ENCODE measurements at places on chromosomes 5 and 9.

DNA sequence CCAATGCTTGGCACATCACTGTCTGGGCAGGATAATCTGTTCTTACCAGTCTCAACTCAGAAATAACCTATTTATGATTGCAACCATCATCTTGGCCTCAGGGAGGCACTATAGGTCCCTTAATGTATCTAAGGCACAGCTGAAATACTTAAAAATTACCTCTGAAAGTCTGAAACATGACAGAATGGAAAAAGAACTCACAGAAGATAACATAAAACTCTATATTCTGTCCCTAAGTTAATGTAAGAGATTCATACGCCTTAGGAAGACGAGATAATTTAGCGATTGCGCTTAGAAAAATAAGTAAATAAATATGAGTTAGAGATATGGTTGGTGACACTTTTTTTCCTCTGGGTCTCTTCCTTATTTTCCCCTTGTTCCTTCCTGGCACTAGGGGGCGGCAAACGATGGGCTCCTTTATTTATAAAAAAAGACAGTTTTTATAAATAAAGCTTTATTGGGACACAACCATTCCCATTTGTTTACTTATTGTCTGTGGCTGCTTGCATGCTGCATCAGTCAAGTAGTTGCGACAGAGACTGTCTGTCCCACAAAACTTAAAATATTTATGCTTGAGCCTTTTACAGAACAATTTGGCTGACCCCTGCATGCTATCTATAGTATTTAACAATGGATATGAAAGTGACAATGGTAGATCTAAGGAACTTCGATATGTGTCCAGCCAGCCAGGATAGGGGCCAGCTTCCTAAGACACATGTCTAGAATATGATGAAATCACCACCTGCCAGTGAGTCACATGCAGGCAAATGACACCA is 79.6 kb downstream of the PDE4D start:
- DNase-seq, result no peak

- DNase-seq, result no peak
Measured at GRCh38 chr5:170315154-170315553, 17.6 kb upstream of the LCP2 start.

DNA sequence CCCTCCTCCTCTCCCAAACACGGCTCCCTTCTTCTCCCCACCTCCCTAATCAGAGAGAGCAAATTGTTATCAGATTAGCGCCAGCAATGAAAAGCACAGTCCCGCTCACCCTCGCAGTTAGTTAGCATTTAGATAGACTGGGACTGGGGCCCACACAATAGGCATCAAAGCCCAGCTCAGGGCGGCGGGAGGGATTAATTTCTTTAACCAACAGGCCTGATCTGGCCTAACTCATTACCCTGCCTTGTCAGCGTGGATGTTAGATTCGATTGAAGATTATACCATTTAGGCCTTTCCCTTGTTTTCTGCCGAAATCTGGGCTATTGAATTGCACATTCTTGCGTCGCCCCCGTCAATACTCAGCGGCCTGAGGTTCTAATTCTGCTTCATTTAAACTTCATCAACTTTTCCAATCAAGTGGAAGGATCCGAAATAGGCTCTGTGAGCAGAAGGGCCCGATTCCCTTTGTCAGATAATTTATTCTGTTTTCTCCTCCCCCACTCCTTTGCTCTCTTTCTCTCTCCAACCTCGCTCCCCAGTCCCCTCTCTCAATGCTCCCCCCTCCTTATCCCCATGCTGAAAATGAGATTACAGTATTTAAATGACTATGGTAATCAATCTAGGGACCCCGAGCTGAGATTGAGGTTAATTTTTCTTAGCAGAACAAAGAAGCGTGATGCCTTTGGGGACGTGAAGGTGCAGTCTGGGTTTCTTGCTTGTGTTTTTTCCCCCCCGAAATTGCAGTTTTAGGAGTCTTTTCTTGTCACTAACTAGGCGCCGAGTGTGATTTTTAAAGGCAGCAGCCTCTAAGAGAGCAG is 15.1 kb downstream of the CFAP77 start:
- DNase-seq, result no peak

- no peak for DNase-seq
Measured at GRCh38 chr9:116149844-116150243, 3.7 kb upstream of the PAPPA start.

- no peak for DNase-seq
Measured at GRCh38 chr5:52961274-52961681, 27.9 kb upstream of the ITGA2 start.

DNA sequence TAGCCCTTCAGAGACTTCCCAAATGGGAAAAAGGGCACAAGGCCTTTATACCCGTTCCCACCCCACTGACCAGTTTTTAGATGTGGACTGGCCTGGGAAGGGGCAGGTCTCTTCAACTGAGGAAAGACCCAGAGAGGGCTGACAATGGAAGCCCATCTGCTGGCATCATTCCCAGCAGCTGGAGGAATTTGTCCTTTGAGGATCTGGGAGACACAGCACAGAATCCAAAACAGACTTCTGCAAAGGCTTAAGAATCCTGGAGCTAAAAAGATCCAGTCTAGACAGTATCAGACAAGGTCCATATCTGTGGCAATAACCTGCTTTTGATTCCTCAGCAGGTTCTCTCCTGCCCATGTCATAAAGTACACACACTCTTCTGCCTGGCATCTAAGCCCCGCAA is 329.2 kb downstream of the TMEM167A start:
- no peak for DNase-seq

DNA sequence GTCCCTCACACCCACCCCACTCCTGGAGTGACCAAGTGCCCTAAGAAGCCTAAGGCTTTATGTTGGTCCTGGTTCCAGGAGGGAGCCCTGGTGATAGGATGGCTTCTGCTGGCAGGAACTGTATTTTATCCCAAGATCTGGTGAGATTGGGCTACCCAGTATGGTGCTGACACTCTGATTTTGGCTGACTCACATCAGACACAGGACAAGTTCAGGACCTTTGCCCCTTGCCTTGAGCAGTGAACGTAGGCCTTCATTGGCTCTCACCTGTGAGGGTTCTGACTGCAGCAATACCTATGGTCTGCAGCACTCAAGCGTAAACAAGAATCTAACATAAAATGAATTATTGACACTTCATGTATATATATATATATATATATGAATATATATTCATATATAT is 25.0 kb downstream of the BHMT start:
- DNase-seq, result no peak

- DNase-seq, result no peak
Measured at GRCh38 chr5:112228667-112229066, 190.4 kb downstream of the EPB41L4A start.

DNA sequence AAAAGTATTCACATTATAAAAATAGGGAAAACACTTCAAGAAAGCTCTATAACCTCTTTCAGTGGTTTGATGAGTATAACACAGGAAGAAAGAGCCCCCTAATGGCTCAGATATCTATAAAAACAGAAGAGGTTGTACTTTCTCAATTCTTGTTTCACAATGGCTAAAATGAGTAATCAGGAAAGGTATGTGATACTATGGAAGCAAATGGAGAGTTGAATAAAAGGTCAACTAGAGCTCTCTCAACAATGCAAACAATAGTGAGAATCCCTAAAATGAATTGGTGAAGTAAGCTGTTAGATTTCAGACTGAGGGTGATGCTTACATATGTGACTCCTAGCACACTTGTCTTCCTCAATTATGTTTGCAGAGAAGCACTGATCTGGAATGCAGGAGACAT is 584.6 kb upstream of the CDH18 start:
- DNase-seq, result no peak

Data from activated naive CD4-positive, alpha-beta T cell treated with anti-CD3 and anti-CD28 coated beads, Interleukin-2, amount 50 U/mL, for 16 hours (primary cell).